ENCODE measurements at places on chromosomes 3 and 15. TPM values are rescaled to one million over a fixed set of nuclear protein-coding genes. Genes with fewer than 3 reads are reported as not detected.

PLS1 gene
- total RNA-seq: 7.0 TPM

DNA sequence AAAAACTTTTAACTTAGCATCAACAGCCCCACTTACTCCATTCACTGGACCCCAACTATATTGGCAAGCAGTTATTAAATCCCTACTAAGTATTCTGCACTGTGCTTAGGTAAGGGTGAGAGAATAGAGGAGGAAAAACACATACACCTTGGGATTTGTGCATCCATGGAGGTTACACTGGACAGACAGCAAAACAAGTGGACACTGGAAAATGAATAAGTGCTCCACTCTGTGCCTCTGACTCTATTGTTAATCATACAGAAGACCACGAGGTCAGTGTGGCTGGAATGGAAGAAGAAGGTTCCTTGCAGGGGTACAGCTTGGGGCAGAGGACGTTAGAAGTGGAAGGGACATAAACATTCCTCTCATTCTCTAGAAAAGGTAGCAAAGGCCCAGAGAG is 3.2 kb downstream of the ADCY5 start:
- peak overlapping the region; percentile 31 for H3K4me3 ChIP-seq
- DNase-seq: no peak
- H3K4me1 ChIP-seq: no peaks in the 10 kb centered on the region
- no peaks in the 10 kb centered on the region for H3K27me3 ChIP-seq

OXSM gene
- 9.4 TPM for total RNA-seq

GRCh38 chr15:68085052-68085451 is 30.9 kb downstream of the PIAS1 start:
- no peak for DNase-seq
- H3K36me3 ChIP-seq: no peaks in the 10 kb centered on the region
- no peak overlapping the region for H3K27ac ChIP-seq
- H3K27me3 ChIP-seq: no peaks in the 10 kb centered on the region
- H3K4me3 ChIP-seq: no peak overlapping the region

GRCh38 chr15:31084176-31084575 is 17.3 kb downstream of the TRPM1 start:
- no peak for DNase-seq
- no peaks in the 10 kb centered on the region for H3K36me3 ChIP-seq
- no peaks in the 10 kb centered on the region for H3K27me3 ChIP-seq
- no peak overlapping the region for H3K27ac ChIP-seq
- no peak overlapping the region for H3K4me3 ChIP-seq

DNA sequence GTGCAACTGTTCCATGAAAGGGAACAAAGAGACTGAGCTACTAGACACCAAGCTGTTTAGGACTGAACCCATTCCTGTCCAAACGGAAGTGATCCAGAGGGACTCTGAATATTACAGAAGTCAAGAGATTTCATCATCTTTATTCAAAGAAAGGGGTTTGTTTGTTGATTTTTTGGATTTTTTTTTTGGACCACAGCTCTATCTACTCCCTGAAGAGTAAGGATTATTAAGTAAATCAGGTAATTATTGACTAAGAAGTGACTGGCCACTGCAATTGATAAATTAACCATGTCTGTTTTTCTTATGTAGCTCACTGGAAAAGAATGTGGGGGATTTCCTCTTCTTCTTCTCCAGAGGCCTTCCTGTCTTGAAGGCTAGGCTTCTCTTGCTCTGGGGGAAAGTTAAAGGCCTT is 146.6 kb upstream of the TPM1 start:
- peak overlapping the region; percentile 72 for H3K27ac ChIP-seq
- no peaks in the 10 kb centered on the region for H3K36me3 ChIP-seq
- DNase-seq: no peak
- H3K4me3 ChIP-seq: no peak overlapping the region

DNA sequence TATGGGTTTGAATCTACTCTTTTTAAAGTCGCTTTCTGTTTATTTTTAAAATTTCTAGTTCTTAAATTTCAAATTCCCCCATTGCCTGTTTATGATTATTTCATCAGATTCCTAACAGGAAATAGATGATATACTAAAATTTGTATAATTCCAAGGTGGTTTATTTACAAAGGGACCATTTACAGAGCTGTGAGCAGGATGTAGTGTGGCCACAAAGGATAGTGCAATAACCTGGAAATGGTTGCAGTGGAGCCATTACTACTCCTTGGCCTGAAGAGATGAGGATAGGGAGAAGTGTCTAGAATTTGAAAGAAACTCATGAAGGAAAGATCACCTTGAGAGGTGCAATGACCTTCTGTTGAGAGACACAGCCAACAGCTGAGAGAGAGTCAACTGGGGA is 58.5 kb upstream of the AP4E1 start:
- H3K36me3 ChIP-seq: no peaks in the 10 kb centered on the region
- H3K27ac ChIP-seq: no peak overlapping the region
- H3K4me3 ChIP-seq: no peak overlapping the region
- no peaks in the 10 kb centered on the region for H3K27me3 ChIP-seq
- no peak for DNase-seq
- no peaks in the 10 kb centered on the region for H3K4me1 ChIP-seq

- no peaks in the 10 kb centered on the region for H3K4me1 ChIP-seq
- H3K4me3 ChIP-seq: no peak overlapping the region
- no peak for DNase-seq
- no peak overlapping the region for H3K27ac ChIP-seq
- H3K36me3 ChIP-seq: no peaks in the 10 kb centered on the region
These were observed 64.1 kb upstream of the GOLGA6B start for GRCh38 chr15:72590427-72590826.

BSN gene
- 0.82 TPM for total RNA-seq

DNA sequence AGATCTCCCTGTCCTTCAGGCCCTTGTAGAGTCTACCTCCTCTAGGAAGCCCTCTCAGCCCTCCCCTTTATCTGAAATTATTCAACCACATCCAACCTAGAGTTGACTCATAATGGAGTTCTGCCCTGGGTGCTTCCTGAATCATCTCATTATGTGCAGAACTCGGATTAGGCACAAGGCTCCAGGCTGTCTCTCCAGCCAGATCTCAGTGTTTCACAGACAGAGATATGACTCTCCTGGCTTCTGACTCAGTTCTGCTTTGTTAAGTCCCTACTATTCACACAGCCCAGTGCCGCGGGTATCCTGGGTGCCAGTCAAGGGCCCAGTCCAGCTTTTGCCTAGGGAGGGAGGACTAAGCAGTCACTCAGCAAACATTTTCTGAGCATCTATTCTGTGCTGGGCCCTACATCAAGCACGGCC is 9.3 kb downstream of the STRA6 start:
- no peak for DNase-seq
- no peak overlapping the region for H3K4me3 ChIP-seq
- H3K4me1 ChIP-seq: no peaks in the 10 kb centered on the region
- H3K27me3 ChIP-seq: no peaks in the 10 kb centered on the region
- no peaks in the 10 kb centered on the region for H3K36me3 ChIP-seq
- no peak overlapping the region for H3K27ac ChIP-seq

DNA sequence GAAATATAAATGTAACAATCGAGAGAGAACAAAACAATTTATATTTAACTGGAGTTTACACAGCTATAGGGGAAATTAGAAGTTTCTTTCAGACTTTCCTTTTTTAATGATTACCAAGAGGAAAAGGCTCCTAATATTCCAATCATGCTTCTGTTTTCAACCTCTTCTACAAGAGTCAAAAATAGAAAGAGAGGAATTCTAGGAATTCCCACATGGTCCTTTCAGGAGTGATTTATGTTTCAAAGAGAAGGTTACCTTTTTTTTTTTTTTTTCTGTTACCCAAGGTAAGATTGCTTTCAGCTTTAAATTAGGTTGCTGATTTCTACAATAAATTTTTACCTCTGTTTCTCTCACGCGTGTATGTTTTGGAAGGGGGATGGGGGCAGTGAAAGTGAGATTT is 355.3 kb upstream of the DCBLD2 start:
- no peak for DNase-seq
- H3K36me3 ChIP-seq: no peaks in the 10 kb centered on the region
- no peak overlapping the region for H3K4me3 ChIP-seq

DNA sequence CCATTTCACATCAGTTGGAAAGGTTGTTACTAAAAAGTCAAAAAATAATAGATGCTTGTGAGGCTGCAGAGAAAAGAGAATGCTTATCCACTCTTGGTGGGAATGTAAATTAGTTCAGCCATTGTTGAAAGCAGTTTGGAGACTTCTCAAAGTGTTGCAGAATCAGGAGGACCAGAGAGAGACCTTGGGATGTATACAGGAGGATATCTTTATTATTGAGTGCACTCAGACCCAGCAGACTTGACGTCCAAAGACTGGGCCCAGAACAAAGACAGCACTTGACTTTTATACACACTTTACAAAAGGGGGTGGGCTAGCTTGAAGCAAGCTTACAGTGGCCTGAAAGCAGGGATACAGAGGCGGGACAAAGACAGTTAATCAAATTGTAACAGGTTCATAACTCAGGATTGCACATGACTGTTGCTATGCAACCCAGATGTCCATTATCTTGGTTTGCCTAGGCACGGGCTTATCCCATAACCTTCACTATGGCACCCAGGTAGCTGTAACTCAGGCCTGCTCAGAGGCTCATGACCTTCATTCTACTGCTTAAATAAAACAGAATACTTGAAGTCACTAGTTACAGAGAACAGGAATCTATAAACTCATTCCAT is 127.7 kb downstream of the SPATA16 start:
- no peak overlapping the region for H3K4me3 ChIP-seq
- H3K4me1 ChIP-seq: no peaks in the 10 kb centered on the region
- no peak for DNase-seq
- H3K27me3 ChIP-seq: no peaks in the 10 kb centered on the region
- H3K36me3 ChIP-seq: no peaks in the 10 kb centered on the region

MUC4 gene
- 8.6 TPM for total RNA-seq

ANKRD34C gene
- not detected for total RNA-seq

GRCh38 chr3:169879845-169880575 is 10.3 kb upstream of the LRRC31 start:
- H3K27ac ChIP-seq: no peak overlapping the region
- H3K36me3 ChIP-seq: no peaks in the 10 kb centered on the region
- no peaks in the 10 kb centered on the region for H3K4me1 ChIP-seq
- no peak for DNase-seq
- H3K27me3 ChIP-seq: no peaks in the 10 kb centered on the region
- no peak overlapping the region for H3K4me3 ChIP-seq

GOLGA8J gene
- total RNA-seq: 1.1 TPM

DNA sequence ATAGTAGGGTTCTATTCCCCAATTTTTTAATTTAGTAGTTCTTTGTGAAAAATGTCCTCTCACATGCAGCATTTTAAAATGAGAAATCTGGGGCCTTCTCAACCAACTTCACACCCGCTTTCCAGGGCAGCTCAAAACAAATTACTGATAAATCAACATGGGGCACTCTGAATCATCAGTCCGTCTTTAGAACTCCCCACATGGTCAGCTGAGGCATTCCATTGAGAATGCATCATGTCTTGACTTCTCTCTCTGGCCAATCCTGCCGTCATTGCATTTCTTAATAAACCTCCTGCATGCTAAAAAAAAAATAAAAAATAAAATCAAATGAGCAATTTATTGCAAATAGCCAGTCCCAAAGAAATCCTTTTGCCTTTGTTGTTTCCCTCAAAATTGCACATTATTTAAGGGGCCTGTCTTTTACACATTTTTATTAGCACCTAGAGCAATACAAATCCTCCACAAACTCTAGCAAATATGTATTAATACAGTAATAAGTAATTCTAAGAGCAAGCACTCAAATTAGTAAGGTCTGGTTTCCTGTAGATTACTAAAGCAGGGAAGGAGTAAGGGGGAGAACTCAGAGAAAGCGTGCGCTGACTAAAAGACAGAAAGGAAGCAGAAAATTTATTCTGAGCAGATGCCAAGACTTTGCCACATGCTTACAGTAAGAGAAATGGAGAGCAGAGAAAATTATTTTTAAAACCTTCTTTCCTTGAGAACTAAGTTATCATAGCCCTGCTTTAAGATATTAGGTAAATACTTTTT is 175.7 kb downstream of the TNIK start:
- H3K27ac ChIP-seq: no peak overlapping the region
- no peaks in the 10 kb centered on the region for H3K27me3 ChIP-seq
- no peak for DNase-seq
- H3K36me3 ChIP-seq: no peaks in the 10 kb centered on the region
- H3K4me3 ChIP-seq: no peak overlapping the region
- no peaks in the 10 kb centered on the region for H3K4me1 ChIP-seq

DNA sequence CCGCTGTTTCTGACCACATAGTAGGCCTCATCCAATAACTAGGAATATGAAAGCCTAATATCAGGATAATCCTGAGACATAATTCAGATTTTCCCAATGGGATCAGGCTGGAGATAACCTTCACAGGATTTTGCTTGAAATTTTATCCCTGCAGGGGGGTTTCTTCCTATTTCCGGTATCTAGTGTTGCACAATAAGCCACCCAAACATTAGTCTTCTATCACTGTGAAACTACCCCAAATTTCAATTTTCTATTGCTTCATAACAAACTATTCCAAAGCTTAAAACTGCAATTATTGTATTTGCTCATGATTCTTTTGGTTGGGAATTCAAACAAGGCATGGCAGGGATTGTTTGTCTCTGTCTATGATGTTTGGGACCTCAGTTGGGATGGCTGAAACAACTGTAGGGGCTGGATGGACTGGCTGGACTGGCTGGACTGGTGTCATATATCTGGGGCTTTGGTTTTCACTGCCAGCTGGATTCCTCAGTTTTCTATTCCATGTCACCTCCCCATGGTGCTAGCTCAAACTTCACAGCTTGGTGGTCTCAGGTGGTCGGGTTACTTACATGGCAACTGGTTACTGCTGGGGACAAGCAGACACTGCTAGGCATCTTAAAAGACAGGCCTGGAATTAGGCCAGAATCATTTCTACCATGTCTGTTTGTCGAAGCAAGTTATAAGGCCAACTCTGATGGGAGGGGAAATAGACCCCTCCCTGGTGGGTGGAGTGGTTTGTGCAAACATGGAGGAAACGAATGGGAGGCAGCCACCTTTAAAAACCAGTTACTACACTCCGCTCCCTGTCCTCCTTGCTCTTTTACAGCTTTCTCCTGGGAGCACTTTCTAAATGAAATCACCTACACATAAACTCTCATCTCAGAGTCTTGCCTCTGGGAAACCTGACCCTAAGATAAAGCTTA is 88.2 kb upstream of the STT3B start:
- no peaks in the 10 kb centered on the region for H3K36me3 ChIP-seq
- DNase-seq: peak; percentile 49
- peak overlapping the region; percentile 37 for H3K27ac ChIP-seq
- no peaks in the 10 kb centered on the region for H3K4me1 ChIP-seq
- H3K27me3 ChIP-seq: no peaks in the 10 kb centered on the region
- no peak overlapping the region for H3K4me3 ChIP-seq

GRCh38 chr3:151859905-151860304 is 13.5 kb upstream of the SUCNR1 start:
- H3K27me3 ChIP-seq: no peaks in the 10 kb centered on the region
- no peak overlapping the region for H3K27ac ChIP-seq
- no peaks in the 10 kb centered on the region for H3K4me1 ChIP-seq
- H3K36me3 ChIP-seq: no peaks in the 10 kb centered on the region
- no peak overlapping the region for H3K4me3 ChIP-seq

DNA sequence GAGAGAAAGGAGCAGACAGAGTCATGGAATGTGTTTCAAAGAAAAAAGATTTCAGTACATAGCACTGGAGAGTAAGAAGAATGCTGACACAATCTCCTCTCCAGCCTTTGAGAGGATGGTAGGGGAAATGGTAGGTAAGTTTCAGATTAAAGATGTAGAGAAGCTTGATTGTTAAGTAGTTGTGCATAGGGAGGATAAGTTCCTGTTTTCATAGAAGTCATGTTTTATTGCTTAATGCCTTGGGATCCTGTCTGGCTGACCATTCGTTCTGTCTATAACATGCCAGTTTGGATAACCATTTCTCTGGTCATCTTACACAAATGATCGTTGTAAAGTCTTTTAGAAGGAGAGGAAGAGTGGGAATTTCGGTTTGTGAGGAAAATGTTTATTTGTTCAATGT is 95.7 kb upstream of the IGSF10 start:
- no peaks in the 10 kb centered on the region for H3K4me1 ChIP-seq
- no peak for DNase-seq
- H3K27ac ChIP-seq: no peak overlapping the region
- H3K27me3 ChIP-seq: no peaks in the 10 kb centered on the region
